ENCODE measurements at places on chromosomes 11 and 22.

DNA sequence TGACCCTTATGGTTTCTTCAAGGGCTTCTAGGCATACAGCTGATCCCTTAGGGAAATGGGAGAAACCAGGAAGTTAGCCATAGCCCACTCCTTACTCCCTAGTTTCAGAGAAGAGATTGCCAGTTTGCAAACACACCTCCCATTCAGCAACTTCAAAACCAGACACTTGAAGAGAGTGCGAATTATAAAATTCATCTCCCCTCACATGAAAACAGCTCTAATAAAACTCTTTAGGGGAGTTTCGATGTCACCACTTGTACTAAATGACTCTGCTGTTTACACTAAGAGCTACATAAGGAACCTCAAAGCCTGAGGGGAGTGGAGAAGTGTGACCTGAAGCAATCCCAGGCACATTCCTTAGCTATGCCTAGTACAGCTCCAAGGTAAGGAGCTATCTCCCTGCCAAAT is 8.3 kb downstream of the LGR4 start:
- no peak for DNase-seq

DNA sequence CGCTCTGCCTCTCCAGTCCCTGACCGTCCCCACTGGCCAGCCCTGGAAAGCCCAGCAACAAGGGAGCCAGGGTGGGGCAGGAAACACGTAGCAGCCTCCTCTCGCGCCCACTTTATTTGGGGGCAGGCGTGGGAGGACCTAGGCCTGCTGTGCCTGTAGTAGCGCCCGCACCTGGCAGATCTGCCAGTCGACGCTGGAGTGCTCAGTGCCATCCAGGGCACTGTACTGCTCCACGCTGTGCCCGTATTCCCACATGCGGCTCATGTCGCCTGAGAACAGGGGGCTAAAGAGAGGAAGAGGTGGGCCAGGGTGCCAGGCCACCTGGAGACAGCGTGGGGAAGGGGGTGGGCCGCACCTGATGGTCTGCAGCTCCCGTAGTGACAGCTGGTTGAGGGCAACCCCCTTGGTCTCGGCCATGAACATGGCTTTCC is 17.0 kb upstream of the DRICH1 start:
- no peak for DNase-seq

- DNase-seq, result no peak
Observed at GRCh38 chr11:27281740-27282590, 81.0 kb downstream of the CCDC34 start.

DNA sequence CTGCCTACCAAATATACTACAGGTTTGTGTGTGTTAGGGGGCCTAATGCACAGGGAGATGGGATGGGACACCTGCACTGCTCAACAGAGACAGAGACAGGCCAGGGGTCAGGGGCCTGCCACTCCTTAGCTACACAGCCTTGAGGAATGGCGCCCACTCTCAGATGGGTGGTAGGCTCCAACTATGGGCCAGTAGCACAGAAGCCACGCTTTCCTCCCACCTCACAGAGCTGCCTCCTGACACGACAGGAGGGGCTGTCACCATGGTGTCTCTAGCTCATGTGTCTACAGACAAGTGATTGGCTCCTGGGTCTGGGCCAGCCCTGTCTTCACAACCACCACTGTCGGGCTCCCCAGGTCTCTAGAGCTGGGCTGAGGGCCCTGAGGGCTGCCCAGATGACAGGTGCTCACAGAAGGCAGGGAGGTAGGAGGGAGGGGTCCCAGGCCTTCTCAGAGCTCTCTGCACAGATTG is 81.8 kb downstream of the DGCR2 start:
- DNase-seq, result no peak

DNA sequence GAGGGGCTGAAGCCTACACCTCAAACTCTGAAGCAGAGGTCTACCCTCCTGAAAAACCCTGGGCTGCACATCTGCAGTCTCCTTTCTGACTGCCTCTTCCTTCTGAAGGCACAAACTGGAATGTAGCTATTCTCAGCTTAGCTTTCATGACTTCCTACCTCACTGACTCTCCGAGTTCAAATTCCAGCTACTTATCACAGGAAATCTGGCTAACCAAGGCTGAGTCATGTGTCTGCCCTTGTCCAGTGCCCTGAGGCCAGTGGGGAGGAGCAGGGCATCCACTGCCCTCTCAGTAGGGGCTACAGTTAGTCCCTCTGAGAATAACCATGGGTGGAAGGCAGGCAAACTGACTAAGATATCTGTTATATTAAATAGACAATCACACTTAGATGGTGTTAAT is 29.2 kb downstream of the PDGFD start:
- DNase-seq, result no peak

DNA sequence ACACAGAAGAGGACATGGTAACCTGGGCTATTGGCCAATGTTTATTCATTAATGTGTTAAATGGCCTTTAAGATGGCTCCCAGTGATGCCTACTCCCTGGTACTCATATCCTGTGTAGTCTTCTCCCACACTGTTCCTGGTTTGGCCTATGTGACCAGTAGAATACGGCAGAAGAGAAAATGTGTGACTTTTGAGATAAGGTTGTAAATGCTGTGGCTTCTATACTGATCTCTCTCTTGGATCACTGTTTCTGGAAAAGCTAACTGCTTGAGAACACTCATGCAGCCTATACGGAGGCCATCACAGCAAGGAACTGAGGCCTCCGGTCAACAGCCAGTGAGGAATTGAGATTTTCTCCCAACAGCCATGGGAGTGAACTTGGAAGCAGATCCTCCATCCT is 24.1 kb downstream of the MAML2 start:
- no peak for DNase-seq

- DNase-seq, result no peak
Observed at GRCh38 chr22:46788441-46789172, 26.2 kb downstream of the TBC1D22A start.

DNA sequence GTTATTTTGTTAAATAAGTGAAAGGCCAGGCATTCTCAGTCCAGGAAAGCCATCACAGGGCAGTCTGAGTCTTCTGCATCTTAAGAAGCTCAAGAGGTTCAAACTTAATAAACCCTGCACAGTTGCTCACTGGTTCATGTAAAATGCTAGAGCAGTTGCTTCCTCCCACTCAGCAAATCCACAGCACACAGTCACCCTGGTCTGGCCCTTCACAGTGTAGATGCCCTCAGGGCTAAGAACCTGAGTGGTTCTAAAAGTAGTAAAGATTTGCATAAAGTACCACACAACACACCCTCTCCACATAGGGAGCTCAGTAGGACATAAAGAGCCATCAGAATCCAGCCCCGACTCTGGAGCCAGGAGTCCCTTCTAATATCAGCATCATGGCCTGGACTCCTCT is 58.7 kb downstream of the ZNF280B start:
- no peak for DNase-seq

- no peak for DNase-seq
Observed at GRCh38 chr11:76768909-76769560, 14.1 kb upstream of the TSKU start.

- DNase-seq, result no peak
Observed at GRCh38 chr11:74948546-74948897, 369 bp downstream of the XRRA1 start.

DNA sequence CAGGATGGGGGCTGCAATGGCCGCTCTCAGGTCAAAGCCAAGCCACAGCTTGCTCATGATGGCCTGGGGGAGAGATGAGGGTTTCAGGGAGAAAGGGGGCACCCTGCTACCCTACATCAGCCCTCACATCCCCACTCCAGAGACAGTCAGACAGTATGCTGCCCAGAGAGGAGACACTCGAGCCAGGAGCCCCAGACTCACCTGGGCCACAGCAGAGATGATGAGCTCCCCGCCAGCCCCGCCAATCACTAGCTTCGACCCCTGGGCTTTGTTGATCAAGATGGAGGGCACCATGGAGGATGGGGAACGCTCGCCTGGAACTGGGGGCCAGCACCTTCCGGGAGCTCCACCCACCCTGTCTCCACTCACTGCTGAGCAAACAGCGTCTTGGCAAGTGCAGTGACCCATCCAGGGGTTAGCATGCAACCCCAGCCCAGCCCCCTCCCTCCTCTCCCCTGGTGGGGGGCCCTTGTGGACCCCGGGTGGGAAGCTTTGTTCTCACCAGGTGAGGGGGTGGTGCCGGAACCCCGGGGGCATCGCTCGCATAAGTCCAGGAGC is 19.8 kb downstream of the GGT5 start:
- no peak for DNase-seq

DNA sequence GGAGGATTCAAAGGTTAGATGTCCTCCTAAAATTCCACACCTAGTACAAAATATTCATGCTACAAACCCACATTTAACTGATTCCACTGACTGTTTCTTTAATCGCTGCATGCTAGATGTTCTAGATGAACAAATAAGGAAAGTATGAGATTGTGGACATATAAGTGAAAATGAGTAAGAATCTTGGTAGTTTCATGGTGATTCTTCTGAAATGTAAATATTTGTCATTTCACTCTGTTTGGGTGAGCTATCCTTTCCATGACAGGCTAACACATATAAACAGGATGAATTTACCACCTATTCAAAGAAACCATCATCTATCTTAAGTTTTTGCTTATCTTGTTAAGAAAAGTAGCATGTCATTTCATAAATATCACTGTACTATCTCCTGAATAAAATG is 14.8 kb downstream of the OR5B3 start:
- DNase-seq, result no peak

DNA sequence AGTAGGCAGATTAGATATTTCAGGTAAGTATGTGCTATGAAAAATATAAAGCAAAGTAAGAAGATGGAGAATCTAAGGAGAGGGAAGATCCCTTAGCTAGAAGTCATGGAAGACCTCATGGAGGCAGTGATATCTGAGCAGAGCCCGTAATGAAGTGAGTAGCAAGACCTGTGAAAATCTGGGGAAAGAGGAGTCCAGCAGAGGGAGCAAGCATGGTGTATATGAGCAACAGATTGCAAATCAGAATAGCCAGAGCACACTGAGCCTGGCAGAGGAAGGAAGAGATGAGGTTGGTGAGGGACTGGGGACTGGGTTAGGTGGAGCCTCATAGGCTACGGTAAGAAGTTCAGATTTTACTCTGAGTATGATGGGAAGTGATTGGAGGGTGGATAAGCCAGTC is 9.4 kb downstream of the LHFPL7 start:
- DNase-seq, result no peak

DNA sequence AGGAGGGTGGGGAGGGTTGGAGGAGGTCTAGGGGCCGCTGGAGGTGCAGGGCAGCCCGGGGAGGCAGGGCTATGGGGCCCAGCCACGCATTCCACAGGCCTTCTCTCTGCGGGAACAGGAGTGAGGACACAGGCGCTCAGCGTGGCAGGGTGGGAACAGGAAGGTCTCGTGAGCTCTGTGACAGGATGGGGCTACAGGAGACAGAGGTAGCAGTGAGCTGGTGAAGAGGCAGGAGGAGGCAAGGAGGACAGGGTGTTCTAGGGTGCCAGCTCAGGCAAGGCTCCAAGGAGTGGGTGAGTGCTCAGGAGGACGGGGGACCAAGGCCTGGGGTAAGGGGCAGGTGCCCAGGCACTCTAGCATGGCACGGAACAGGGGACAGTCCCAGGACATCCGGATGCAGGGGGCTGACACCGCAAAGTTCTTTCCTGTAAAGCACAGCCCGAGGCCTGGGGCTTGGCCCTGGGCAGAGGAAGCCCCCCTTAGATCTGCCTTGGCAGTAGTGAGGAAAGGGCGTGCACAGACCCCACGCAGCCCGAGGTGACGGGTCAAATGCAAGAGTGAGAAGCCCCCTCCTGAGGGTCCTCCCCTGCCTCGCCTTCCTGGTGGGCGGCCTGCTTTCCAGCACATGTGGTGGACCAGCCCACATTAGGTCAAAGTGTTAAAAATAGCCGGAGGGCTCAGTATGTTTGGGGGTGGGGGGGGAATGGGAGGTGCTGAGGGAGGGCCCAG is 4.7 kb upstream of the NEAT1 start:
- no peak for DNase-seq

GRCh38 chr11:105027678-105028077 is 4.7 kb upstream of the CASP5 start:
- no peak for DNase-seq

- no peak for DNase-seq
Observed at GRCh38 chr11:119691020-119691666, 37.9 kb downstream of the NECTIN1 start.

- peak; percentile 3 for DNase-seq
Observed at GRCh38 chr11:87097582-87097981, 59.8 kb downstream of the TMEM135 start.

DNA sequence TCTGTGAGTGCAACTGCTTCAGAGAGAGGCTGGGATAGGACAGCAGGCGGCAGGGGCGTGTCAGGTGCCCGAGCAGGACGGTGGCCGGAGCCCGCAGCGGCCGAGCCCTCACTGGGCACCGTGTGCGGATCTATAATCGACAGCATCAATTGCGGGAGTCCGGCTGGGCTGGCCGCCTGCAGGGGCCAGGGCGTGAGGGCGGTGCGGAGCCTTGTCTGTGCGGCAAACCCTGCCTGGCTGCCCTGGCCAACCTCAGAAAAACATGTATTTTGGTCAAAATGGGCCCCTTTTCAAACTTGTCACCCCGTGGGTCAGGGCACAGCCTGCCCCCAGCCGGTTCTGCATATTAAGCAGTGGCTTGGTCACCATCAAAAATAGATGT is 91.3 kb upstream of the KCNQ1OT1 start:
- DNase-seq, result no peak

DNA sequence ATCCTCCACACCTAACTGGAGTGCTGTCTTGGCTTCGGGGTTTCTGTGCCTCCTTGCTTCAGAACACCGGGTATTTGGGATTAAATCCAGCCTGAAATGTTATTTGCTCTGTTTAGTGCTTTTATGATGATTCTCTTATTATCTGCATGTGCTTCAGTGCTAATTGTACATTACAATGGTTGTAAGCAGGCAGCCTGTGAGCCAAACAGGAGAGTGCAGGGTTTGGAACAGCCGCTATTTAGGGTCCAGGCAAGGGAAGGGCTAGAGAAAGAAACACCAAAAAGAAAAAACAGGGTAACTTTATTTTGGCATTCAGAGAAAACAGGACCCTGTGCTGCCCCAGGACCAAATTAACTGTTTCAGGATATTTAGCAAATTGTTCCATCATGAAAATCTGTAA is 72.7 kb downstream of the RCN1 start:
- DNase-seq, result no peak

DNA sequence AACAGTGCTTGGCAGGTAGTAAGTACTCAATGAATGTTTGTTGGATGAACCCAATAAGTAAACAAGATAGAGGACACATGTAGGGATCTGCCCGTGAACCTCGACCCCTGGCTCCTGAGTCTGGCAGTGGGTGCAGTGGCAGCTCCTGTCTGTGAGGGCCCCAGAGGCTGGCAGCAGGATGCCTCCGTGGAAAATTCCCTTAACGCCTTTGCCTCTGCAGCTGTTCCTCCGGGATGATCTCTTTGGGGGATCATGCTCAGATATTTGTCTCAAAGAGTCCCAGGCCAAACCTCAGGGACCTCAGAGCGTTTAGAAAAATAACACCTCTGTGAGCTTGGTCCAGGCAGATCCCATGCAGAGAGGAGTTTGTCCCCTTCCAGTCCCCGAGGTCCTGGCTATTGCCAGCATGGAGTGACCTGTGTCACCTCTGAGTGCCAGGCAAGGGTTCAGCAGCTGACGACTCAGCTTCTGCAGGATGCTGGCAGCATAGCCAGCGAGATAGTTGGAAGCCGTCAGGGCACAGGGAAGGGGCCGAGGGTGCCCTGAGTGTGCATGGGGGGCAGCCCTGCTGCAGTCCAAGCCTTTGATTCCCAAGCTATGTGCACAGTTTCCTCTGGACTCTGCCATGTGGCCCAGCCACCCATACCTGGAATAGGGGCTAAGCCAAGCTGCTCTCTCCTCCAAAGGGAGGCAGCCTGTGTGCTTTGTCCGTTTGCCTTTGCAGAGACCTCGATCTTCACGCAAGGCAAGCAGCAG is 613 bp upstream of the MCHR1 start:
- DNase-seq, result no peak

Data from stimulated activated CD4-positive, alpha-beta T cell treated with anti-CD3 and anti-CD28 coated beads, Interleukin-4, amount 100 ng/mL, for 48 hours (primary cell).